ENCODE measurements at places on chromosomes 6 and 20.

DNA sequence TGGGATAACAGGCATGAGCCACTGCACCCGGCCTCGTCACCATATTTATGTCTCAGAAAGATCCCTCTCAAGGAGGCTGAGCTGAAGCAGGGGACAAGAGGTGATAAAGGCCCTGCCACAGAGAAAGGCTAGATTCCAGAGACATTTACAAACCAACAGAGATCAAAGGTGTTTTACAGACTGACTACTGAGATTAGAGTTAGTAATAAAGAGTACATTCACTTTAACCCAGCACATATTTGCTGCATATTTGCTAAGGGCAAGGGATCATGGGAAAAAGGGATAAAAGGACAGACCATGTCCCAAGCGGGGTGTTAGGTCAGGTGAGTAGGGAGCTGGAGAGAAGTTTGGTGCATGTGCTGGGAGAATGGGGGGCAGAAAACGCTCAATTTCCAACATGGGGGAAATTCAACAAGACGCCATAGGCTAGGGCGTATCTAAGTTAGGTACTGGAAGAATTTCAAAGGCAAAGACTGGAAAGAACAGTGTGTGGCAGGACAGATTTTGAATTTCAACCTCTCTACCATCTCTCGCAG lies 43.8 kb upstream of the SEC63 start:
- no peak for DNase-seq

DNA sequence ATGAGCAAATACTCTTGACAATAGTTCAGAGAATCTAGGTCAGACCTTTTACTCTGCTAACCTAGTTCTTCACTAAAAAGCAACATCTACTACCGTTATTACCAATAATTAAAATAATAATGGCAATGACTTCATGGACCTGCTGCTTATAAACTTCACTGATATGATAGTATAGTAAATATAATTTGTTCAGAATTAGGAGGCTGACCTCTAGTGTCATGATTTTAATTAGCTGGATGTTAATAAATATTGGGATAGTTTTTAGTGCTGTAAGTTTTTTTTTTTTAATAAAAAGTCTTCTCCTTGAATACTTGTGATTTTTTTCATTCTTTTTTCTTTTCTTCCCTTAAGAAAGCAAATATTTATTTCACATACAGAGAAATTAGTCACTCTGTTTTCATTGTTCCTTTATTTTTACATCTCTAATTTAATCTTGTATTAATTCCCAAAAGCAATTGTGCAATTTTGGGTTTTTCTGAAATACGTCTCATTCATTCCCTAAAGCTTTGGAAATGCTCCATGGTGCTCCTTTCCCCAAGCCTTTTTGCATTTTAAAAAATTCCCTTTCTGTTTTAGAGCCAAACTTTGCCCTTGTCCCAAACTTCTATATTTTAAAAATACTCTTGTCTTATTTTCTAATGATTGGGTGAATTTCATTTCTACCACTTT lies 46.6 kb upstream of the UST start:
- no peak for DNase-seq

GRCh38 chr6:1946583-1946982 lies 298.8 kb downstream of the GMDS start:
- no peak for DNase-seq

GRCh38 chr20:8139899-8140298 lies 7.8 kb downstream of the PLCB1 start:
- no peak for DNase-seq

DNA sequence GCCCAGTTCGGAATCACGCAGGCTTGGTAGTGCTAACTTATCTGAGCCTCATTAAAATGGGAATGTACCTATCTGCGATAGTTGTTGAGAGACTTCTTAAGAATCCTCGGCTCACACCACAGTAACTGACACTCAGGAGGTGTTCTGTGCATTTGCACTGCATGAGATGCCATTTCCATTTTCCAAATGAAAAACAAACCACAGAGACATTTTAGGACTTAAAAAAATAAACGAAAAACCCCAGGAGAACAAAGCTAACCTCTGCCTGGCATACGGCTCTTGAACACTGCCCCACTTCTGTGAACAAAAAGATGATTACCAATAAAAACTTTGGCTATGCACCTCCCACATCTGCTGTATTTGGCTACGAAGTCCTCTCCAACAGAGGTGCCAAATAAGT lies 37.6 kb downstream of the BEND3 start:
- no peak for DNase-seq

DNA sequence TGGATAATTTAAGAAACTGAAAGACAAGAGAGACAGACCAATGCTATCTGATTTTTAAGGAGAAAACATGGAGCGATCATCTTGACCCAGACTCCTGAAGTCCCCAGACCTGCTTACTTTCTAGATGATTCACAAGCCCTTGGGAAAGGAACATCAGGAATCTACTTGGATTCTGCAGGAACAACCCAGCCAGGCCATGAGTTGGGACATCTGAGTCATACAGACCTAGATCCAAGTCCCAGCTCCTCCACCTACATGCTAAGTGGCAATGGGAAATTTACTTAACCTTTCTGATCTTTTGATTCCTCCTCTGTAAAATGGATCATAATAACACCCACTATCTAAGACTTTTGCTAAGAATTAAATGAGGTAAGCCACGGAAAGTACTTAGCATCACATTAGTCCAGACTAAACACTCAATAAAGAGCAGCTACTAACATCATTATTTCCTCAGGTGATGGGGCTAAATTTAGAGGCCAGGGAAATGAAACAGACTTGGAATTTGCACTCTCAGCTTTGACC lies 61.0 kb upstream of the MAFB start:
- DNase-seq, result no peak

- DNase-seq, result no peak
Measured at GRCh38 chr6:38725414-38726183, 10.5 kb downstream of the DNAH8 start.

- no peak for DNase-seq
Measured at GRCh38 chr20:59663513-59664060, 59.2 kb downstream of the PHACTR3 start.

- no peak for DNase-seq
Measured at GRCh38 chr6:2963756-2964155, 7.6 kb downstream of the SERPINB6 start.
